ENCODE measurements at places on chromosomes 4 and X. TPM values are rescaled to one million over a fixed set of nuclear protein-coding genes. Genes with fewer than 3 reads are reported as not detected.

HS3ST1 gene
- total RNA-seq = 3.8 TPM

GAR1 gene
- total RNA-seq = 10.0 TPM

- no peaks in the 10 kb centered on the region for H3K36me3 ChIP-seq
- no peaks in the 10 kb centered on the region for H3K27me3 ChIP-seq
- H3K4me3 ChIP-seq = no peak overlapping the region
- no peaks in the 10 kb centered on the region for H3K4me1 ChIP-seq
- no peak overlapping the region for H3K27ac ChIP-seq
These were observed 916.7 kb upstream of the POU3F4 start for GRCh38 chrX:82591421-82591820.

GRCh38 chr4:76035799-76036380 is at the start of gene CXCL11:
CXCL11 (minus strand) TSS chr4:76036070; CDS start chr4:76035987, 83 bp downstream.
- no peaks in the 10 kb centered on the region for H3K27me3 ChIP-seq
- H3K27ac ChIP-seq = no peak within 1 kb of the TSS
- no peak within 1 kb of the TSS for H3K4me3 ChIP-seq
- H3K4me1 ChIP-seq = peaks cover 7% of the 10 kb centered on the region
- DNase-seq = no peak
- H3K36me3 ChIP-seq = no peaks in the 10 kb centered on the region

DNA sequence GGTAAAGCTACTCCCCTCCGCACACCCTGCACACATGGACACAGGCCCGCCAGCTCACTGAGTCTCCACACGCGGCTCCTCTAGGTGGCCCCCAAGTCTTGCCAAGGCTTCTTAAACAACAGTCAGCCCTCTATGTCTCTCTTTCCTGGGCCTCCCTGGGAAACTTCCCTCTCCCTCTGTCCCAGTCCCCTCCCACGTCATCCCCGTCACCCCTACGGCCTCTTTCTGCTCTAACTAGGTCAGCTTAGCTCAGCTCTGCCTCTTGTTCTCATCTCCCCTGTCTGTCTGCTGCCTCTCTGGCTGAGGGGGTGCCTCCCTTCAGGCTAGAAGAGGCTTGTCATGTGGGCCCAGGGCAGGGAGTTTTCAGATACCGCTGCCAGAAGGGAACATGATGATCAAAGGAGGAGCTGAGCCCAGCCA is 38.8 kb downstream of the SEPTIN6 start:
- H3K27me3 ChIP-seq = no peaks in the 10 kb centered on the region
- no peak for DNase-seq
- H3K4me3 ChIP-seq = no peak overlapping the region
- H3K4me1 ChIP-seq = no peaks in the 10 kb centered on the region

DNA sequence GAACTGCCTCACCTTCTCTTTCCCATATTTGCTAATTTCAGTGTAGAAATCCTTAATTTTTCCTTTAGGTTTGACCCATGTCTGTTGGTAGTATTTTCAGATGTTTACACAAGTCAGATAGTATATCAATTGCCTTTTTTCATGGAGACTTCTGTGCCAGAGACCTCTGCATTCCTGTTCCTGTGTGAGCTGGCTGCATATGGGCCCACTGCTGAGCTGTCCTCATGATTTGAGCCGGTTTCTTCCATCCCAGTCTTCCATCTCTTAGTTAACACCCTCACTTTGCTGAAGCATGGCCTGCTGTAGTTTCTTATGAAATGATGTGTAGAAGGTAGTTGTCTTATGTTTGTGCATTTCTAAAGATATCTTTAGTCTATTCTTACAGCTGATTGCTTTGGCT is 40.0 kb downstream of the CDS1 start:
- no peak overlapping the region for H3K4me3 ChIP-seq
- no peaks in the 10 kb centered on the region for H3K36me3 ChIP-seq
- H3K4me1 ChIP-seq = no peaks in the 10 kb centered on the region
- H3K27ac ChIP-seq = no peak overlapping the region
- H3K27me3 ChIP-seq = no peaks in the 10 kb centered on the region

- no peaks in the 10 kb centered on the region for H3K27me3 ChIP-seq
- H3K36me3 ChIP-seq = no peaks in the 10 kb centered on the region
- no peak overlapping the region for H3K27ac ChIP-seq
- H3K4me3 ChIP-seq = no peak overlapping the region
- no peak for DNase-seq
These were observed 60.8 kb downstream of the PALLD start for GRCh38 chr4:168557658-168558057.

GRCh38 chr4:118081434-118081833 is 47.1 kb downstream of the NDST3 start:
- H3K36me3 ChIP-seq = no peaks in the 10 kb centered on the region
- DNase-seq = no peak
- H3K4me1 ChIP-seq = no peaks in the 10 kb centered on the region
- no peak overlapping the region for H3K27ac ChIP-seq

- no peaks in the 10 kb centered on the region for H3K27me3 ChIP-seq
- no peaks in the 10 kb centered on the region for H3K4me1 ChIP-seq
- H3K4me3 ChIP-seq = no peak overlapping the region
- H3K36me3 ChIP-seq = no peaks in the 10 kb centered on the region
- no peak overlapping the region for H3K27ac ChIP-seq
These were observed 132.0 kb upstream of the ATP6AP2 start for GRCh38 chrX:40448793-40449192.

GRCh38 chrX:24175276-24175675 is 25.7 kb downstream of the ZFX start:
- H3K27ac ChIP-seq = no peak overlapping the region
- H3K4me1 ChIP-seq = peaks cover 14% of the 10 kb centered on the region
- no peak overlapping the region for H3K4me3 ChIP-seq

DNA sequence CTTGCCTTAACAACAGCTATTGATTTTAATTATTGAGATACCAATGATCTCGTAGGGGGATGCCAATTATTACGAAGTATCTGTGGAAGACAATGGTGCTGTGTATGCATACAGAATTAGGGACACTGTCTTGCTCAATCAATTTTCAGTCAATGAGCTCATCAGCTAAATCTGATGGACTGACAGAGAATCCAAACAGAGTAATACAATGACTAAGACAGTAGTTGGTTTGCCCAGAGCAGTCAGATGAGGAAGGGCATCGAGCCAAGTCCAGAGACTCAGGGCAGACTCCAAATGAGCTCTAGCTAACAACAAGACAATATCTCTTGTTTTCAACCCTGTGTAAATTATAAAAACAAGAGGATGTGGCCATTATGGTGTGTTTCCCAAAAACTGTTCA is 14.7 kb upstream of the GSX2 start:
- peaks cover 4% of the 10 kb centered on the region for H3K27me3 ChIP-seq
- no peak for DNase-seq
- H3K4me3 ChIP-seq = no peak overlapping the region
- H3K4me1 ChIP-seq = peaks cover 5% of the 10 kb centered on the region
- H3K36me3 ChIP-seq = no peaks in the 10 kb centered on the region

Data from lower lobe of right lung (tissue), 2 donors.